ENCODE measurements at places on chromosomes 16 and 17.
A peak's percentile ranks its signal among the peaks of the same experiment; 100 is the strongest.

GRCh38 chr17:3639981-3640596 lies 3.5 kb downstream of the CTNS start:
- DNase-seq: peak; percentile 87

DNA sequence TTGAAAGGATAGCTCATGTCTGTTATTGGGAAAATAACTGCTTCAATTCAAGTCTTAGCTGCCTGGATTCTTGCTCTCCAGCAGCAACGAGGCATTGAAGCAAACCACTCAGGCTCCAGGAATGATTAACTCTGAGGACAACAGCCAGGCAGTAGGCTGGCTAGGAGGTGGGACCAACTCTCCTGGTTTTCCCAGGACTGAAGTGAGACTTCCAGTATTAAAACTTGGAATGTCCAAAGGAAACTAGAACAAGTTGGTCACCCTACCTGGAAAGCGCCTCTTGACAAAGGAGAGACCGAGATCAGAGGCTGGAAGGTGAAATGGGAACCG lies 100.7 kb downstream of the SALL1 start:
- no peak for DNase-seq

- DNase-seq: no peak
Measured at GRCh38 chr16:12111819-12112218, 135.3 kb downstream of the SNX29 start.

DNA sequence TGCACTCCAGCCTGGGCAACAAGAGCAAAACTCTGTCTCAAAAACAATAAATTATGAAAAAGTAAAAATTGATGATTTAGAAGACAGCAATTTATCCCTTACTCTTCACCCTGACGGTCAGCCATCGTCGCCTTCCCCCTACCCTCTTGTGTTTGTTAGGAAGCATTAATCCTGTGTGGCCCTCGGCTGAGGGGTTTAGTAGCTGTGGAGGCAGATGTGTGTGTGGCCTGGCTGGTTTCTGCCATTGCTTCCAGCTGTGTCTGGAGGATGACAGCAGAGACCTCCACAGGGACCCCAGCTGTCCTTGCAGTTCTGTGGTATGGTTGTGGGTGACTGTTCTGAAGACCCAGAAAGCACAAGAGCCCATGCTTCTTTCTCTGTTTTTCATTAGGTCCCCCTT lies 25.9 kb downstream of the DBNDD1 start:
- DNase-seq: no peak

DNA sequence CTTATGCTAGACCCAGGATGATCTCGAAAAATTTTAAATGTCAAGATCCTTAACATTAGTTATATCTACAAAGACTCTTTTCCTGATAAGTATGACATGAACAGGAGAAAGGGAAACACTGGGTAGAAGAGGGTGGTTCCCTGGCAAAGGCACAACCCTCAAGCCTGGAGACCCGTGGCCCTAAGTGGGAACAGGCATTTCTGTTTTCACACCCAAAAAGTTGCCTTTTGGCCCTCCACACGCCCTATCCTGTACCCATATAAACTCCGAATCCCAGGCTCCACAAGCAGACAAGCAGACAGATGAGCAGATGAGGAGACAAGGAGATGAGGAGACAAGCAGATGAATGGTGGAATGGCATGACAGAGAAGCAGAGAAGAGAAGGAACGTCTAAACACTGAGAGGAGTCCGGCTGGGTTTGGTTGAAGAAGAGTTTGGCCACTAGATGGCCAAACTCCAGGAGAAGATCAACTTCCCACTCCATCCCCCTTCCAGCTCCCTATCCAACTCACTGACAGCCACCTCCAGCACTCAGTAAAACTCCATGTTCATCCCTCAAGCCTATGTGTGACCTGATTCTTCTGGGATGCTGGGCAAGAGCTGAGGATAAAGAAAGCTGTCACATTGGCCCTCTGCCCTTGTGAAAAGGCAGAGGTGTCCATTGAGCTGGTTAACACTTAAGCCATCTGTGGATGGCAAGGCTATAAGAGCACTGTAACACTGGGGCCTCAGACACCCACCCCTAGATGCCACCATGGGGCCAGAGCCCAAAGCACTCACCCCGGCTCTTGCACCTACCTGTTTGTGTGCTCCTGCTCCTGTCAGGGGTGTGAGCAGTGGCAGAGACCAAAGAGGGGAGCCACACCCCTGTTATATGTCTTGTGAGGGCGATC lies 139.6 kb upstream of the FAM20A start:
- no peak for DNase-seq

DNA sequence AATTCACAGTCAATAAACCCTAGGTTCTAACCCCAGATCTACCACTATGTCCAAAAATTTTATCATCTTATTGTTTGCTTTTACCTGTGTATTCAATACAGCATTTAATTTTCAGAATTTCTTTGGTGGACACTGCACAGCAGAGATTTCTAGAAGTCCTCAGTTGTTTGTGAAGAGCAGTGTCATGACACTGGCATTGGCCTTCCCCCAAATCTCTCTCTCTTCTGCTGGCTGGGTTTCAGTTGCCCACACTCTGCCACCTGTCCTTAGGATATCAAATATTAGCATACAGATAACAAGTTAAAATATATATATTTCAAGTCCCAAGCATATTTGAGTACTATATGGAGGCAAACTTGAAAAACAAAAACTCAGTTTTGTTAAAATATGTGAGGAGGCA lies 2.0 kb upstream of the THUMPD1 start:
- DNase-seq: no peak

- DNase-seq: no peak
Measured at GRCh38 chr17:57586196-57586740, 158.8 kb downstream of the CCDC182 start.

DNA sequence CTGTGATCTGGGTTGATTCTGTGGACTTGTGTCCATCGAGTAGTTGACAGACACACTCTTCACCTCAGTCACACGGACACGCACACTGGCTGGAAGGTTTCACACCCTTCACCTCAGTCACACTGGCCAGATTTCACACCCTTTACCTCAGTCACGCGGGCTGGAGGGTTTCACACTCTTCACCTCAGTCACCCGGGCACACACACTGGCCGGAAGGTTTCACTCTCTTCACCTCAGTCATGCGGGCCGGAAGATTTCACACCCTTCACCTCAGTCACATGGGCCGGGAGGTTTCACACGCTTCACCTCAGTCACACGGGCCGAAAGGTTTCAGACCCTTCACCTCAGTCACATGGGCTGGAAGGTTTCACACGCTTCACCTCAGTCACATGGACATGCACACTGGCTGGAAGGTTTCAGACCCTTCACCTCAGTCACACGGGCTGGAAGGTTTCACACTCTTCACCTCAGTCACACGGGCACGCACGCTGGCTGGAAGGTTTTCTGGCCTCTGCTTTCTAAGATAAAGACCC lies 96.2 kb downstream of the PGS1 start:
- no peak for DNase-seq

DNA sequence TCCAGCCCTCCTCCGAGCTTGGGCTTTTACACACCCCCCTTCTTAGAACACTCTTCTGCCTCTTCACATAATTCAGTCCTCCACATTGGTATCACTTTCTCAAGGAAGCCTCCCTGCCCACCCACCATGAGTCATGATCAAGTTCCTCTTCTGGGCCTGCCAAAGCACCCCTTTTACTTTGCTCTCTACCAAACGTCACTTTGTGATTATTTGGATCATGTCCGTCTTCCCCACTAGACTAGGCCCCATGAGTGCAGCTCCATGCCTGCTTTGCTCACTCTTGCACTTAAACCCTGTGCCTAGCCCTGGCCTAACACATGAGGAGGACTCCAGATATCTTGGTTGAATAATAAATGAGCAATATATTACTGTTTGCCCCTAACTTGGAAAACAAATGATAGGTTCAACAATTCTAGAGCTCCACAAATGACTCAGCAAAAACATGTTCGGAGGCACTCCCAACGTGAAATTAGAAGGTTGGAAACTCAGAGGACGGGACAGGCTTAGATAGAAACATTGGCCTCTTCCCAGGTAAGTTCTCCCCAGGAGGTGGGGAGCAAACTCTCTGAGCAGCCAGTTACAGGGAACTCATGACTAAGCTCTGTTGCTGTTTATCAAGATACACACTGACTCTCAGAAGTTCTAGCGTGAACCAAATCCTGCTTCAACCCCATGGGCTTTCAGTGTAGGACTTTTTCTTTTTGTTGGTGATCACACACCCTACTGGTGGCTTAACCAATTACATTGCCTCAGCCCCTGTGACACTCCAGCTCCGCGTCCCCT lies 28.3 kb downstream of the G6PC1 start:
- peak; percentile 92 for DNase-seq

DNA sequence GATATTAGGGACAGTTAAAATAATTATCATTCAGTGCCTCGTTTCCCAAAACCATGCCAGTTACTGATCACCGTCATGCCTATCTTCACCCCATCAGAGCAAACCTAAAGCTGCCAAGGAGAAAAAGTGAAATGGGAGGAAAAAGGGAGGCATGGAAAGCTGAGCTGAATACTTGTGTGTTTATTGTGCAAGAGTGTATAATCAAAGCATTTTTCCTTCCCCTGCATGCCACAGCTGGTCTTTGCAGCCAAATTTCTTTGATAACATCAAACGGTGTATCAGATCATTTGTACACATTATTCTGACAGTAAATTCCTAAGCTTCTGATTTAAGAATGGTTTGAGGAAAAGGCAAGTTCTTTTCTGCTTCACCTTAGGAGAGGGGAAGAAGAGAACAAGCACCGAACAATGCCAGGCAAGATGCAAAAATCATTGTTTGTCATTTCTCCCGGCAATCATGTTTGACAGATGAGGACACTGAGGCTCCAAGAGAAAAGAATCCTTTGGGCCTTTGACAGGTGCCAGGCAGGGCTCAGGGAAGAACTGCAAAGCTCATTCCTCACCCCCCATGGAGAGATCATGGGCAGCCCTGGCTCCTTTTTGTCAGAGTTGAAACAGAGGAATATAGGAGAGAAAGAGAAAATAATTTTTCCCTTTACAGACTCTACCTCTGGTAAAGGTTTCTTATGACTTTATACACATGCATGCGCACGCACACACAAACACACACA lies 51.4 kb upstream of the ARHGAP44 start:
- no peak for DNase-seq

DNA sequence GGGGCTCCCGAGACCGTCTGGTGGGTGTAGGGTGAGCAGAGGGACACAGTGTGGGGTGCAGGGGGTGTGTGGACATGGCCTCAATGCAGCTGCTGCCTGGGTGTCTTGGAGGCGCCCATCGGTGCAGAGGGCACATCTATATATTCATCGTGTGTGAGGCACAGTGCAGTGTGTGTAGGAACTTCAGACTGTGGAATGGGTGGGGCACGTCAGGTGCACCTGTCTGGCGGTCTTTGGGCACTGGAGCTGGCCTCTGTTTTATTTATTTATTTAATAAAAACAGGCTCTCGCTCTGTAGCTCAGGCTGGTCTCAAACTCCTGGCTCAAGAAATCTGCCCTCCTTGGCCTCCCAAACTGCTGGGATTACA lies 16.8 kb downstream of the LASP1 start:
- no peak for DNase-seq

DNA sequence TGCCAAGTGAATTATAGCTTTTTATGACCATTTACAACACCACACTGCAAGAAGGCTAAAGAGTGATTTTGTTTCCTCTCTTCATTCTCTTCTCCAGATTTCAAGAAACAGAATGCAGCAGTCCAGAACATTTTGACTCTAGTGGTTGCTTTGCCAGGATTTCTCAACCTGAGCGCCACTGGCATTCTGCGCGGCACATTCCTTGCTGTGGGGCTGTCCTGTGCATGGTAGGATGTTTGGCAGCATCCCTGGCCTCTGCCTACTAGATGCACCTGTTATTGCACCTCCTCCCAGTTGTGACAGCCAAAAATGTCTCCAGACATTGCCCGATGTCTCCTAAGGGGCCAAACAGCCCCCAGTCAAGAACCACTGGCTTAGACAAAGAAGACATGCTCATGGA lies 25.7 kb upstream of the SLC39A11 start:
- DNase-seq: no peak

DNA sequence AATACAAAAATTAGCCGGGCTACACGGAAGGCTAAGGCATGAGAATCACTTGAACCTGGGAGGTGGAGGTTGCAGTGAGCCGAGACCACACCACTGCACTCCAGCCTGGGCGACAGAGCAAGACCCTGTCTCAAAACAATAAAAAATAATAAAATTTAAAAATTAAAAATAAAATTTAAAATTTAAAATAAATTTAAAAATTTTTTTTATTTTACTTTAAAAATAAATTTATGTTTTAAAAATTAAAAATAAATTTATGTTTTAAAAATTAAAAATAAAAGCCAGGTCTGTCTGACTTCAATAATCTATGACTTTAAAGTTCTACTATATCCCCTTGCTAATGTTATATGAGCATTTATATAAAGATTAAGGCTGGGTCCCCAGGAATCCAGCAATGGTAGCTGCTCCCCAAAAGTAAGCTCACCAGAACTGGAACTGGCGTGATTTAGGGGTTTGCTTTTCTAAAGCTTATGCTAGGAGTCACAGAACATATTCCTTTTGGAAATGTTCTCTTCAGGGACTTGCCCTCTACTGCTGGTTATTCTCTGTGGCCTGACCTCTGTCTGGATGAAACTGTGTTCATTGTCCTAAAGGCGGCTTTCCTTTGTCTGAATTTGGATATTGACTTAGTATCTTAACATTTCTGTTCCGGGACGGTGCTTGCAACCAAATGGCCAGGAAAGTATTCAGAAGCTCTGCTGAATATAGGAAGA lies 140.2 kb upstream of the NOL11 start:
- no peak for DNase-seq

DNA sequence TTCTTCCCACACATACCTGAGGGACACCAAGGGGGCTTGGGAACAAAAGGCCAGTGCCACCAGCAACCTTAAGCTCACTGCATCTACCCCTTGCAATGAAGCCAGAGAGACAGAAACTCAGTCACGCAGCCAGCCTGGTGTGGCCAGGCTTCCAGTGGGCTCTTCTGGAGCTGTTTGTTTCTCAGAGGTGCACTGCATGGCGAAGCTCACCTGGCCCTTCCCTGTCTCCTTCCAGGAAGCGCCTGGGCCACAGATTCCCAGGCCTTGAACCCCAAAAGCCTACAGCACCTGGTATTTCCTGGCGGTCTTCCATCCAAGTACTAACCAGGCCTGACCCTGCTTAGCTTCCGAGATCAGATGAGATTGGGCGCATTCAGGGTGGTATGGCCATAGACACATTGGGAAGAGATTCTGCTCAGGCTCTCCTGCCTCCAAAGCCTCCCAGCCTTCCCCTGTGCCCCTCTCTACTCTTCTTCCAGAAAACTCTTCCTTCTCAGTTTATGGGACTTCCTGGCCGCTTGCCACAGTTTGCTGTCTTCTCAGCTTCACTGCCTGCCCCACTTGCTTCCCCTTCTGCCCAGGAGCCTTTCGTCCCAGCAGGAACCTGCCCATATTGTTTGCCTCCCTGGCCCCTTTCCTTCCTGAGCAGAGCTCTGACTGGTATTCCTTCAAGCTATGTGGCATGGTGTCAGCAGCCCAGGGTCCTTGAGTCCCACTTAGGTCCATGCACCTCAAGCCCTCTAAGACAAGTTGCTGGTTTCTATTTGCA lies 1.6 kb downstream of the CISD3 start:
- DNase-seq: peak; percentile 68

DNA sequence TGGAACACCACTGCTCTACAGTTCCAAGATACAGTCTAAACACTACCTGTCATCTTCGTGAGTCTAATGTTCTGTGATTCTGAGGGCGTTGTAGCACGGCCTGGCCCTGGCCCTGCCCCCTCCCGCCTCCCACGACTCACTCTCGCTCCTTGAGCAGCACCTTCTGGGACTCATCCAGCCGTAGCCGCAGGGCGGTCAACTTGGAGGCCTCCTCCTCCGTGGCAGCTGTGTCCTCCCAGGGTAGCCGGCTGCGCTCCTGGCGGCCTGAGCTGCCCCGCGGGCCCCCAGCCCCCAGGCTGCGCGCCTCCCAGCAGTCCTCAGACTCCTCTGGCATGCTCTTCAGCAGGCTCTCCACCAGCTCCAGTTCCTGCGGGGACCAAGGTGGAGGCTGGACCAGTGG lies 10.6 kb downstream of the CCDC102A start:
- no peak for DNase-seq
